Activated naive CD8-positive, alpha-beta T cell treated with anti-CD3 and anti-CD28 coated beads, Interleukin-2, amount 10 ng/mL, durations not matched to agents 7 days and 5 days (primary cell): ENCODE measurements at places on chromosomes 1 and 21. TPM values are rescaled to one million over a fixed set of nuclear protein-coding genes. Genes with fewer than 3 reads are reported as not detected.

DNA sequence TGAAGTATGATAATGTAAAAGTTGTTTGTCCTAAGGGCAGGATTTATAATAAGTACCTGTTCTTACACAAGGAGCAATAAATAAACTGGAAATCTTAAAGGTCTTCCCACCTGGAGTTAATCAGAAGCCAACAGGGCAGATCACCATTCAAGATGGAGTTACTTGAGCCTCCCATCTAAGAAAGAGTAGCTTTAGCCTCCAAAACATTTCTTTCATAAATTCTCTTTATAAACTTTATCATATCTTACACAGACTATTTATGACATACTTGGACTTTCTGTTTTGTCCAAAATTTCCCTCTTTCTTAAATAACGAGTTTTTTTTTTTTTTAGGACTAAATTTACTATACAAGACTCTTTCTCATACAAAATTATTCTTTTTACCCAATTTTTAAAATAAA is 18.5 kb downstream of the OR2T1 start:
- no peak for DNase-seq

- DNase-seq: no peak
Measured at GRCh38 chr1:243763806-243764205, 86.2 kb downstream of the AKT3 start.

- no peak for DNase-seq
Measured at GRCh38 chr1:3822421-3822820, 26.1 kb upstream of the LRRC47 start.

Gene PRUNE1
- 23.2 TPM for total RNA-seq

Gene CHI3L1
- 0.37 TPM for total RNA-seq

- no peak for DNase-seq
Measured at GRCh38 chr1:86965827-86966182, 51.4 kb downstream of the HS2ST1 start.

GRCh38 chr1:209241487-209241886 is 342.0 kb upstream of the CAMK1G start:
- no peak for DNase-seq
